Activated T-helper 2 cell treated with anti-CD3 and anti-CD28 coated beads, Interferon-gamma antibody, Interleukin-2, Interleukin-4, amounts not matched to agents 10 μg/mL and 5 μg/mL and 100 μg/mL, durations not matched to agents 14 hours and 24 hours and 36 hours (primary cell): ENCODE measurements at places on chromosomes 3 and 15.

GRCh38 chr3:30343861-30344260 is 262.5 kb upstream of the TGFBR2 start:
- no peak for DNase-seq

GRCh38 chr3:152183473-152183872 is 85.3 kb upstream of the MBNL1 start:
- no peak for DNase-seq

- no peak for DNase-seq
Observed at GRCh38 chr15:93057618-93058017, 31.4 kb downstream of the RGMA start.

DNA sequence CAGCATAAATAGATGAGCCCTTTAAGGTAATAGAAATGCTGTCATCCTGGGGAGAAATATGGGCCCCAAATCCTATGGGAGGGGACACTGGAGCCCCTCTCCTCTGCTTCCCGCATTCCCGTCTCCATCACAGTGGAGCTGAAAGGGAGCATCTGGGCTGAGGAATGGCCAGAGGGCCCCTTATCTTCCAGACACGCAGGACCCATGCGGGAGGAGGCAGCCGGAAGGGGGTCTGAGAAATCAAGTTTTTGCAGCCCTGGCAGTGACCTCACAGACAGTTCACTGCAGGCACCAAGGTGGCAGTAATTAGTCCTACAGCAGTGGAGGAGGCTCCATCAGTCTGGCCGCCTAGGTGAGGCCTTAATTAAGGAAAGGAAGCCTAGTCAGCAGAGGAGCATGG is 80.2 kb downstream of the RAB11A start:
- no peak for DNase-seq

GRCh38 chr3:150830094-150830681 is 67.2 kb upstream of the SIAH2 start:
- no peak for DNase-seq
